Osteoblast (primary cell): ENCODE measurements at places on chromosomes 13 and 19.

DNA sequence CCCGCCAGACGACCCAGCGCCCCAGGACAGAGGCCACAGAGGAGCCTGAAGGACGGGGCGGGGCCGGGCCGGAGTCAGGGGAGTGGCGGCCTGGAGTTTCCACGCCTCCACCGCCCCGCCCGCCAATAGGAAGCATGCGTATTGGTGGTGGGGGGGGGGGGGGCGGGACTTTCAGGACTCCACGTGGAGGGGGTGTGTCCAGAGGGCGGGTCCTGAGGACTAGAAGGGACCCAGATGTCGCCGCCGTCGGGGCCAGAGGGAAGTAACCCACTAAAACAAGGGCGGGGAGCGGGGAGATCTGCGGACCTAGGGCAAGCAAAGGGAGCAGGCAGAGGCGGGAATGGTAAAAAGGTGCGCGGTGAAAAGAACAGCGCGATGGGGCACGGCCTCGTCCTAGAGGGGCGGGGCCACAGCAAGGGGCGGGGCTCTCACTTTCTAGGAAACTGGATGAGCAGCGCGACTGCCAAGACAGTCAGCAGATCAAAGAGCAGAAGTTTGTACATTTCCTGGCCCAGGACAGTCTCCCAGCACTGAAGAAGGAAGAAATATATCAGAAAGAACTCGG, 2.8 kb upstream of the LENG1 start:
- peak; percentile 96 for DNase-seq

DNA sequence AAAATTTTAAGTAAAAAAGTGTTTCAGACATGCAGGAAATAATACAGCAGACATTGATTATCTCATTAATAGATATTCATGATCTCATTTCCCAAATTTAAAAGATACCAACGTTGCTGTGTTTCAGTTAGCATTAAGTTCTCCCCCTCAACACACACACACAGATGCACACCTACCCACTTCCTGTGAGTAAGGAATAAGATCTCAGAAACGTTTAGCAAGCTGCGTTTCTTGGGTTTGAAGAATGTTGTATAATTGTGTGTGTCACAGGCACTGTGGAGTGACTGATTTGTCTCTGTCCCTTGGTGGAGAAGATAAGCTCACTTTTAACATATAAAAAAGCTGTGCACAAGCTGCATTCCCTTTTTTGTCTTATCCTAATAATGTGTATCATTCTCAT, 196.8 kb downstream of the PDS5B start:
- DNase-seq = no peak

DNA sequence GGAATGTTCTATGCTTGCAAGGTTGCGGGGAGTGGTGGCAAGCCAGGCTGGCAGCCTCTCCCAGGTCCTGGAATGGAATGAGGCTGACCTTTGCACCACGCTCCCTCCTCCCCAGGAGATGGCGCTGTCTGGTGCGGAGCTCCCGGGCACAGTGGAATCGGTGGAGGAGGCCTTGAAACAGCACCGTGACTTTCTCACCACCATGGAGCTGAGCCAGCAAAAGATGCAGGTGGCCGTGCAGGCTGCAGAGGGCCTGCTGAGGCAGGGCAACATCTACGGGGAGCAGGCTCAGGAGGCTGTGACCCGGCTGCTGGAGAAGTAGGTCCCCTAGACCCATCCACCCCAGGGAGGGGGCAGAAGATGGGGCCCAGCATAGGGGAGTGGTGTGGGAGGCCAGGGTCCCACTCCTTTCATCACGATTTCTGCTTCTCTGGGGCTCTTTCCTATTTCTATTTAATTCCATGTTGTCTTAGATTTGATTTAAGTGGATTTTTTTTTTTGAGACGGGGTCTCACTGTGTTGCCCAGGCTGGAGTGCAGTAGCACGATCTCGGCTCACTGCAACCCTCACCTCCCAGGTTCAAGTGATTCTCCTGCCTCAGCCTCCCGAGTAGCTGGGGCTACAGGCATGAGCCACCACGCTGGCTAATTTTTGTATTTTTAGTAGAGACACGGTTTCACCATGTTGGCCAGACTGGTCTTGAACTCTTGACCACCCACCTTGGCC, 53.2 kb upstream of the SHKBP1 start:
- peak; percentile 95 for DNase-seq

GRCh38 chr13:76459863-76460262, 426.3 kb downstream of the KCTD12 start:
- no peak for DNase-seq

DNA sequence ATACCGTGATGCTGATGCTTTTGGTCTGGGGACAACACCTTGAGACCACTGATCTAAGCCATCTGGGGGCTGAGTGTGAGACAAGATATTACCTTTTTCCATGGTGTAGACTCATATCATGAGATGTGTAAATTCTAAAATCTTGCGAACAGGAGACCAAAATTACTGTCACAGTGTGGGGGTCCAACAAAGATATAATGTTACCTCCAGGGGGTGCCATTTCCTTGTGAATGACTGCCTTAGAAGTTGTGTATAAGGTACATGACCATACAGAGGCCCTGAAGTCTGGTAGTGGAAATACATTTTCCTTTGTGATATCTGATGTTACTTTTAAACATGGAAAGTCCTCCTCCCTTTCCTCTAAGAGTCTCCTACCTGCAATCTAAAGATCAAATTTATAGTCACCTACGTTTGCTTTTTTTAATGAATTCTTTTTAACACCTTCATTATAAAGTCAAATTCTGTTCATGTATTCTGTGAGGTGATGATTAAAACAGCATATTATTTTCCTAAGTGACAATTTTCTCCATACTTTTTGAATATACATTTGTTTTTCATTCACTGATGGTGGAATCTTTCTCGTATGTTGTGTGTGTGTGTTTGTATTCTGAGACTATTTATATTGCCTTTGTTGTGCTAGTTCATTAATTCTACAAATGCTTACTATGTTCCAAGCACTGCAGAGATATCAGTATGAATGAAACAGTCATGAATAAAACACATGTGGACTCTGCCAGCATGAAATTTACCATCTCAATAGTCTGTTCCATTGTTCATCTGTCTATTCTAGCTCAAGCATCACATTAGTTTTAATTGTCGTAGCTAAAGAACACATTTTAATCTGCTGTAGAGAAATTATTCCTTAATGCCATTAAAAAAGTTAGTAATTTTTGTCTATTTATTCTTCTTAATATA, 113.7 kb downstream of the RFC3 start:
- DNase-seq = peak; percentile 11

DNA sequence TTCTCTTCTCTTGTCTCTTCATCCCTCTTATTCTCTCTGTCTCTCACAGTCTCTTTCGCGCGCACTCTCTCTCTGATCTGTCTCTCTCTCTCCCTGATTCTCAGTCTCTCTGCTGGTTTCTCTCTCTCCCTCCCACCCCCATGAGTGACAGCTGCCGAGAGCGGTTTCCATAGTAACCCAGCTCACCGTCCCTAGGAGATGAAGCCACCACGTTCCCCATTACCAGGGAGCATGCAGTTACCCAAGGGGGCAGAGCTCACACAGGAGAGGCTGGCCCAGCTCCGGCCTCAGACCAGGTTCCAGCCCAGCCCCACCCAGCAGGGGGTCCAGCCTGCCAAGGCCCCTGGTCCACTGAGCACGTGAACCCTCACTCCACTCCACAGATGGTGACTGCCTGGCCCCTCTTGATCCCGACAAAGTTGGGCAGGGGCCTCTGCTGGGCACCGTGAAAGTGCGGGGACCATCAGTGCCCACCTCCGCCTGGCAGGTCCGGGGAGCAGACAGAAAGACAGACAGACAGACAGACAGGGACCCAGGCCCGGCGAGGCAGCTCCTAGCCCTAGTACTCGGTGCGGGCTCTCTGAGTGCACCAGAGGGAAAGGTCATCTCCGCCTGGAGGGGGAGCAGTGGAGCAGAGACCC, 50.6 kb downstream of the CELF5 start:
- peak; percentile 93 for DNase-seq

DNA sequence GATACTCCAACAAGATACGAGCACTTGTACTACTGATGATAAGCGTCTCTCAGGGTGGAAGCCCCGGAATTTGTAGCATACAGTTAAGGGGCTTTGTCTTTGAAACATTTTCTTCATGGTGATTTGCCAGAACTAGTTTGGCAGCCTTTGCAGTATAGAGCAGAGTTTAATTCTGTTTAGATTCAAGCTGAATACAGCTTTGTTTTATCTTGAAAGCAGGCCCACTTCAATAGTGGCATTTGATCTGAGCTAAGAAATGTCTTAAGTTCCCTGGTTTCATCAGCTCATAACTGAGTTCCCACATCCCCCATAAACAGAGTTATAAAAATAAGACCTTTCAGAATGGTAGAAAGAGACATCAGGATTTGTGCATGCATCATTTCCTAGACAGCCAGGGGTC, 125.9 kb downstream of the MIPEP start:
- no peak for DNase-seq
